ENCODE measurements at places on chromosomes 2 and 18.

GRCh38 chr2:182894174-182894573 lies 27.7 kb upstream of the FRZB start:
- DNase-seq = no peak

DNA sequence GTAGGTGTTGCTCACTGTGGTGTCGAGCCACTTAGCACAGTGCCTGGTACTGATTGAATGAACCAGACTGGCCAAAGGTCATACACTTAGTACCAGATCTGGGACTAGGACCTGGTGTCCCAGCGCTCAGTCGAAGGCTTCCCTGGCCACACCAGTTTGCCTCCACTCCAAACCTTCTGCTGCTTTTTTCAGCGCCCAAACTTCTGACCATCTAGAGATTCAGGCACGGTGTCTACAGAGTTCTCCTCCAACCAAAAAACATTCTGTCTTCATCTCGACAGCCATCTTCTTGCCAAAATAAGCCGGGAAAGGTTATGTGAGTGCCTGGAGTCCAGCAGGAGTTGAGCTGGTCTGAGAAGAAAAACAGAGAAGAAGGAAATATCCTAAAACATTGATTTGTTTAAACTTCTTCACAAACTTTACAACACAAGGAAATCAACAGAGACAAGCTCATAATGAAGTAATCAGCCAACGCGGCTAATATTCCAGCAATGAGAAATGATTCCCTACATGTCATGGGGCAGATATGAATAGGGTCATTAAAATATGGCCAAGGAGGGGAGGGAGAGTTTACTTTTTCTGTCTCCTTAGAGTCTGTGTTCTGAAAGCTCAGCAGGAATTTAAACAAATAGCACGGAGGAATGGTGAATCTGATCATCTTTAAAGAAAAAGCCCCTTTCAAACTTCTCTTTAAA lies 2.3 kb upstream of the GLI2 start:
- no peak for DNase-seq

- no peak for DNase-seq
Observed at GRCh38 chr2:204177251-204177976, 240.9 kb downstream of the ICOS start.

DNA sequence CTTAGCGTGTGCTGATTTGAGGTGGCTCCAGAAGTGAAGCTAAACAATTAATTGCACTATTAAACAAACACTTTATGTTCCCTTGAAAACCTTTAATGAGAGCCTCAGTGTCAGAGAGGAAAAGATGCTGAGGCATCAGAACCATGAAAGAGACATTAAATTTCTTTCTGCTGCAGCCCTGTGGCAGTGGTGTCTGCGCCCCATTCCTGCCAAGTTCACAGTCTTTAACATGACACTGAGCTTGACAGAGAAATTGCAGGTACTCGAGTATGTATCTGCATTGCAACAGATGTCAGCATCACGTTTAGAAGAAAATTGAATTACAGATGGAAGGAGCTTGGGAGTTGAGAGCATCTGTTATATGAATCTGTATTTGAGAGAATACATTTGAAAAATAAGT lies 111.3 kb upstream of the CREB1 start:
- DNase-seq = no peak

GRCh38 chr2:151306621-151307020 lies 17.2 kb upstream of the NMI start:
- DNase-seq = peak; percentile 91

DNA sequence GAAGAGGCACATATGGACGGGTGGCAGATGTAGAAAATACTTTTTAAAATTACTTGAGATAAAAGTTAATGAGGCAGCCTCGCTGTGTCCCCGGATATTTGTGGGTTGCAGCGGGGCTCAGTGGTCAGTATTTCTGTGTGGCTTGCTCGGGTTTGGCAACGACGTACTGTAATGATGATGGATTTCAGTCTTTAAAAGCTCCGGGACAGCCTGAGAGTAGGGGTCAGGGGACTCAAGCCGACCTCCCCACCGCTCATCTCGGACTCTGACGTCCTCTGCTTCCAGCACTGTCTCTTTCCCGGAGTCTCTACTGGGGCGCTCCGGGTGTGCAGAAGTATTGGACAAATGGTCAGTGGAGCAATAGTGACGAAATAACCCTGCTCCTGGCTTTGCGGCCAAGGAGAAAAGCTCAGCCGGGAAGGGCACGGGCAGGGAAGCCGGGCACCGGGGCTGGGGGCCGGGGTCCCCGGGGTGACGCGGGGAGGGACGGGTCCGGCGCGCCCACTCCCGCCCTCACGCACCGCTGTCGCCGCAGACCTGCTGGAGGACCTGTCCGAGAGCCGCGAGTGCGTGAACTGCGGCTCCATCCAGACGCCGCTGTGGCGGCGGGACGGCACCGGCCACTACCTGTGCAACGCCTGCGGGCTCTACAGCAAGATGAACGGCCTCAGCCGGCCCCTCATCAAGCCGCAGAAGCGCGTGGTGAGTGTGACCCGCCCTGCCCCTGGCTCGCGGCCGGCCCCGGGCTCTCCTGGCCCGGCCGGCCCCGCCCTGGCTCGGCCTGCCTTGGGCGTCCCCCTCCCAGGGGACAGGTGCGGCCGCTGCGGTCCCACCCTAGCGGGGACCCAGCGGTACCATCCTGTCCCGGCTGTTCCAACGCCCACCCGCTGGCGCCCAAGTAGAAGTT lies 7.3 kb downstream of the GATA6 start:
- no peak for DNase-seq

GRCh38 chr2:20159411-20160070 lies 65.4 kb downstream of the SDC1 start:
- DNase-seq = no peak

GRCh38 chr18:64294967-64295366 lies 146.1 kb upstream of the LINC00305 start:
- no peak for DNase-seq

GRCh38 chr2:106867196-106867953 lies 18.6 kb downstream of the ST6GAL2 start:
- no peak for DNase-seq
